ENCODE measurements at places on chromosomes 11 and 22.

- DNase-seq: no peak
These were observed 304.1 kb upstream of the PITPNB start for GRCh38 chr22:28222976-28223745.

DNA sequence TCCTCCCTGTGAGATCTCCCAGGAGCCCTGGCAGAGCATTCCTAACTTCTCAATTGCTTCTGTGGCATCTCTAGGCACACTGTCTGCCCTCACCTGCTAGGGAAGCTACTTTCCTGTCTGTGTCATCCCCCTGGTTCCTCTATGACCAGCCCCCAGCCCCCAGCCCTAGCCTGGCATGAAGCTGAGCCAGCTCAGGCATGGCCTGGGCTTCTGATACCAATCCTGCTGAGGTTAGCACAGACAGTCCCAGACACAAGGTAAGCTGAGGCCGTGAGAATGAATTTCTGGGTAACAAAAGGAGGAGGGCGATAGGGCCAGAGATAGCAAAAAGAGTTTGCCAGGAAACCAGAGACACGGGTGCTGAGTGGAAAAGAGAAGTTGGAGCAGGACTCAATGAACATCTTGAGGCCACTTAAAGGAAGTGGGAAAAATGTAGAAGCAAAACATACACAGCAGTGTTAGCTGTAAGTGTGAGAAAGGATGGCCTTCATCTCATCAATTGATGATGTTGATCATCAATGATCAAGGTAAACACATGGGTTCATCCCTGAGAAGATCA, 87.6 kb upstream of the PICALM start:
- DNase-seq: peak; percentile 45

- no peak for DNase-seq
These were observed 4.5 kb upstream of the CCDC81 start for GRCh38 chr11:86370171-86370570.

DNA sequence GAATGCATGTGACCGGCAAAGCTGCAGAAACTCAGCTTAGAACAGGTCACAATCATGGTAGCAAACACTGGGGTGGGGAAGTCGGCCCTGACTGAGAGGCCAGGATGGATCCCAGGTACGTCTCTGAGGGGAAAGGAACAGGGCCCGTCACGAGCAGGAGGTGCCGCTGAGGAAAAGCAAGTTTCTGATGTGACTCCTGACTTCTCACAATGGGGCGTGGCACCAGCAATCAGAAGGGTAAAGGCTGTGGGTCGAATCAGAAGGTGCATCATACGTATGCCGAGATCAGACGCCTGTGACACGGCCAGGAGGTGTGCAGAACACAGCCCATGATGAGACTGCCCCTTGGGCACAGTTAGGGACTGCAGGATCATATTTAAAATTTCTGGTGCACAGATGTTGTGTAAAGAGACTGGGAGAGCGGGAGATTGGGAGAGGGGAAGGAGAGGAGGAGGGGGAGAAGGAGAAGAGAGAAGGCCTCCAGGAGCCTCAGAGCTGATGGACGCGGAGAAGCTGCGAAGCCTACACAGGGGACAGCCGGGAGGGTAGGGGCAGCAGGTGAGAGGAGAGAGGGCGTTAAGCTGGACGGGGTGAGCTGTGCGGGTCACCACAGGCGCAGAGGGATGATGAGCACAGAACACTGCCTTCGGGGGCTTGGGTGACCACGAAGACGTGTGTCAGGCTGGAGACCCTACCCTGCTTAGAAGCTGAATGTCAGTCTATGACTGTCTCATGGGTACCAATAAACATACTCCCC, 30.7 kb downstream of the KRTAP5-5 start:
- DNase-seq: no peak

DNA sequence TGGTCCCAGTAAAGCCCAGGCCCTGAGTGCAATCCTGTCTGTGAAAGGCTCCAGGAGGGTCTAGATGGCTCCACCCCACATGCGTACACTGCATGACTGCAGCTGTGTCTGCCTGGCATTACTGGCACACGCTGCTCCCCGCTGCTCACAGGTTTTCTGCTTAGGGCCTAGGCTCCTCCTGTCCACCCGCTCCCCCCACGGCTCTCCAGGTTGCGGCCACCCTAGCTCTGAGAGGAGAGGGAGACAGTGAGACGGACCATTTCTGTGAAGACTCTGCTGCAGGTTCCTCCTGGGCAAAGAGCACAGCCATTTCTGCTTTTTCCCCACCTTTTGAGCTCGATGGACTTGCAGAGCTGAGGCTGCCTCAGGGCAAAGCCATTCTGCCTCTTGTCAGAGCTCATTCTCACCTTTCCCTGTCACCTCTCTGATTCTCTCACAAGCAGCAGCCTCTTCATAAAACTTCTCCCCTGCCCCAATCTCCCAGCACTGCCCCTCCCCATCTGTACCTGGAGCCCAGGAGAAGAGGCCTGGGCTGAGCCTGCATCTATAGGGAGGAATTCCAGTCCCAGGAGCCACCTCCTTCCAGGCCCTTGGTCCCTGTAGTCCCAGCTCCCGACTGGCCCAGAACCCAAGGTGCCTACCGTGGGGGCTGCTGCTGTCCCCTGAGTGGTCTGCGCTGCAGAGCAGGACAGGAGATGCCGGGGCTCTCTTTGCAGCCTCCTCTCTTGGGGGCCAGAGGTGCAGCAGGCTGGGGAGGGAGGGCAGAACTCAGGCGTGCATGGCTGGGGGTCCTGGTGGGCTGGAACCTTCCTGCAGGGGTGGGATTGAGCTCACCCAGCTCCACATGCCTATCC, 433.7 kb upstream of the B3GAT1 start:
- DNase-seq: no peak

- no peak for DNase-seq
These were observed 7.1 kb upstream of the BACE1-AS start for GRCh38 chr11:117284053-117284452.

- DNase-seq: no peak
These were observed 217.0 kb upstream of the PGR start for GRCh38 chr11:101346591-101346990.

DNA sequence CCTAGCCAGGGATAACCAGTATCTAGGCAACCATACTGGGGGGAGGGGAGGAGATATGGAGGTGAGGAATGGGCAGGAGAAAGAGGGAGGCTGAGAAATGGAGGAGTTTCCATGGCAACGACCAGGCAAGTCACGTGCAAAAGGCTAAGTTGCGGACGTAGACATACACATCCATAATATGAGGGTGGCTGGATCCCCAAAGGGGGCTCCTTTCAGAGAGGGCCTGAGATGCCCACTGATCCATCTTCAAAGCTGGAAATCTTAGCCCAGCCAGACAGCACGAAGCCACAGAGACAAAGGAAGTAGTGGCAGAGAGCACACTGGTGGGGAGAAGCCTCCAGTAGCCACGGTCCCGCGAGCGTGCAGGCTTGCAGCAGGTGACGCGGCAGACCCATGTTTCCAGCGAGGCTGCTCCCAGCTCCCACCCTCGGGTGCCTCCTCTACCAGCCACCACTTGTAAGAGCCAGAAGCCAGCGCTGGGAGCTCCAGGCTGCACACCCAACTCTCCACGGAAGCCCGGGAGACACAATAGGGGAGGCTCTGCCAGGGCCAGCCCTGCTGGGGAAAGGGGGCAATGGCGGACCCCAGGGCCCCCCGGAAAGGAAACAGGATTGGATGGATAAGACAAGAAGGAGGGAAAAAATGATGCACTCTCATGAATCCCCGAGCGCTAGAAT, 938 bp downstream of the FXYD6 start:
- DNase-seq: peak; percentile 36

- peak; percentile 73 for DNase-seq
These were observed 14.3 kb upstream of the BCL9L start for GRCh38 chr11:118939953-118940598.

DNA sequence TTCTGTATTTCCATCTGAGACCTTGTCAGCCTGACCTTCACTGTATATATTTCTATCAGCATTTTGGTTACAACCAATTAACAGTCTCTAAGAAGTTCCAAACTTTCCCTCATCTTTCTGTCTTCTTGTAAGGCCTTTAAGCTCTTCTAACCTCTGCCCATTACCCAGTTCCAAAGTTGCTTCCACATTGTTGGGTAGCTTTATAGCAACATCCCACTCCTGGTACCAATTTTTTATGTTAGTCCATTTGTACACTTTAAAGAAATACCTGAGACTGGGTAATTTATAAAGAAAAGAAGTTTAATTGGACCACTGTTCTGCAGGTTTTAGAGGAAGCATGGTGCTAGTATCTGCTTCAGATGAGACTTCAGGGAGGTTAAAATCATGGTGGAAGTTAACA, 1979.7 kb upstream of the RAG2 start:
- no peak for DNase-seq

All from suppressor macrophage treated with lipopolysaccharide for 1 hour (primary cell).